T-helper 1 cell (primary cell): ENCODE measurements at places on chromosomes 5 and 9.

GRCh38 chr9:79809316-79809876, 237.6 kb downstream of the TLE4 start:
- no peak for DNase-seq

DNA sequence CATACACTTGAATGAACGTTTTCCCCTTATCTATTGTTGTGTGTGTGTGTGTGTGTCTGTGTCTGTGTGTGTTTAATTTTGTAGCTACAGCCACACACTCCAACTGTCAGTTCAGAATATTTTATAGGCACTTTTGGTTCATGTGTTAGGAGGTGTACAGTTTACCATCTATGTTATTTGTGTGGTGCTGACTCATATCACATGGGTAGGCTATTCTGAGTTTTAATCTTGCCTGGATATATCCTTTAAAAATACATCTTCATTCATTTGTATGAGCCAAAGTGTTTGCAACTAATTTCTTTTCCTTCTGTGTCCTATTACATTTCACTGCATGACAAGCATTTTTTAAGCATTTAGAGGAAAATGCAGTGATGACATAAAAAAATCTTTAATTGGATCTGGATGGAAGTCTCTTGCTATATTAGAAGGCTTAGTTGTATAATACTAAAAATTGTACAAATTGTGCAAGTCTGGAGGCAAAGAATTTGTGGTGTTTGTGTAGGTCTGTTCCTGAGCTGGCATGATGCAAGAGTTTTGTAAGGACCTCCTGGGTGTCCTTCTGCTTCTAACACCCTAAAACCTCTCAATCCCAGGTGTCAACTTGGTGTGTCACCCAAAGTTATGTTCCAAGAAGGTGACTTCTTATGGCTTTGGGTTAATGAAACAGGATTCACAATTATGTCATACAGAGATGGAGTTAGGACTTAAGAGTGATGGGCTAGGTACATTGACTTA, 52.4 kb upstream of the HMHB1 start:
- DNase-seq = no peak

DNA sequence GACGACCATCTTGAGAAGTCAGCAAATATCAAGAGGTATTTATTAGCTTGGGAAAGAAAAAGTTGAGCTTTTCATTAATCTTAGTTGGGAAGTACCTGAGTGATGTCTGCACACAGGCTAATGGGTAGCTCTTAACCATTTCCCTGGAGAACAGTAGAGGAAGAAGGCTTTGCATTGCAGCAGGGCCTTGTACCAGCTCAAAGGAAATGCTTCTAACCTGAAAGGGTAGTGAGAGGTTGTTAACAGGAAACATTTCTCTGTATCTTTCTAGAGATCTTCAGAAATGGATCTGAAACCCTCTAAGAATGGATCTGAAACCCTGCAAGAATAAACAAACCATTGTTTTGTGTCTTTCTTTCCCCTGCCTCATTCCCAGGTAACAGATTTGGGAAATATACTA, 393.3 kb downstream of the PLK2 start:
- DNase-seq = no peak

DNA sequence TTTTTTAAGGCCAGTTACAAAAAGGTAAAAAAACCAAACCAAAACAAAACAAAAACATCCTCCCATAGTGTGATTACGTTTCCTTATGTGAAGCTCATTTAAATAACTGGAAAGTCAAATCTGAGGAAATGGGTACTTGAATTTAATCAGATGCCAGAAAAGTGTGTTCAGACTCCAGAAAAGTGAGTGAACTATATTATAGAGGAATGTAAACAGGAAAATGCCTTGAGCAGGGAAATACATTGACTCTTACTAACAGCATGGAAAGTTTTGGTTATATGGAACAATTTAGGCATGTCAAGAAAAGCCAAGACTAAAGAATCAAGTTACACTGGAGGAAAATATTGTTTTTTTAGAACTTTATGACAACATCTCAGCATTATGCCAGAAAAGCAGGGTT, 37.8 kb upstream of the RNF20 start:
- DNase-seq = no peak

GRCh38 chr9:34465468-34465867, 6.9 kb downstream of the DNAI1 start:
- no peak for DNase-seq

GRCh38 chr9:135379540-135380267, 99.9 kb upstream of the PPP1R26 start:
- no peak for DNase-seq

GRCh38 chr5:172509405-172509781, 55.1 kb upstream of the SH3PXD2B start:
- DNase-seq = no peak

DNA sequence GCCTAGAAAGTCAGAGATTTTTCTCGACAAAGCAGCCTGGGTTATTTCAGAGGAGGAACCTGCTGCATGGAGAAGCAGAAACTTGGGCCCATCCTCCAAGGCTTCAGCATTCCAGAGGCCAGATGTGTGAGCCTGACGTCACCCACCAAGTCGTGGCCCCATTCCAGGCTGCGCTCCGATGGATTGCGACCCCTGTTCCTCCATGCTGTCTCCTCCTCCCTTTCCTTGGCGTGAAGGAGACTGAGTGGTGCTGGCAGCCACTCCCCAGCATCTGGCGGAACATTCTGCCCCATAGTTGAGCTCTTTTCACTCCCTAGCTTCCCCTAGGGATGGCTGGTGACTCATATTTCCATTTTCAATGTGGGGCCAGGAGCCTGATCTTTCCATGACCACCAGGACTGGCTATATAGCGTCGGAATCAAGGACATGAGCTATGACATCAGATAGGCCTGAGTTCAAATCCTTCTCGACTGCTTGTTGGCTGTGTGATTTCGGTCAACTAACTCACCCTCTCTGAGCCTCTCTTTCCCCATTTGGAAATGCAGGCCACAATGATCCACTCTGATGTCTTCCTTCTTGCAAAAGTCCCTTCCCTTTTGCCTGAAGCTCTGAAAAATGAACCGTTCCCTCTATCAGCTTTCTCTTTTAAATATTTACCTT, 24.5 kb upstream of the DUSP1 start:
- DNase-seq = no peak

DNA sequence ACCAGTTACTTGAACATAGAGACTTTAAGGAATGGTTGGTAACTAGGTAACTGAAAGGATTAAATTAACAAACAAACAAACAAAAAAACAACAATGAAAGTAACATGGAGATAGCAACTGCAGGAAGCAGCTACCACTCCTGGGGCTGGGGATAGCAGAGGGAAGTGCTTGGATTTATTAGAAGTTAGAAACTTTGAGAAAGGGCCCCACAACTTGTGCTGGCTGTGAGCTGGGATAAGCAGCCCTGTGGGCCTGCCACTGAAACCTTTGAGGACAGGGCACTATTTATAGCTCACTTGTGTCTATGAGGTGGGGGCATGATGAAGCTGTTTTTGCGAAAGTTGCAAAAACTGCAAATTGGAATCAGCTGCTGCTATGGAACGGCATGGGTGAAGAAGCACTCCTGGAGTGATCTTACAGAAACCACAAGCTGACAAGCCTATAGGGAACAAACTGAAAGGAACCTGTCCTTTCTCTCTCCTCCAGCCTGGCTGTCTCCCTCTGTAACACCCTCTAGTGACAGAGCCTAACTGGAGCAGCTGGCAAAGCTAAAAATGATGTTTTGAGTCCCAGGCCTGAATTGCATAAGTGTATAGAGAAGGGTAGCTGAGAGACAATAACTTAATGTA, 91.4 kb upstream of the RANBP6 start:
- DNase-seq = no peak

DNA sequence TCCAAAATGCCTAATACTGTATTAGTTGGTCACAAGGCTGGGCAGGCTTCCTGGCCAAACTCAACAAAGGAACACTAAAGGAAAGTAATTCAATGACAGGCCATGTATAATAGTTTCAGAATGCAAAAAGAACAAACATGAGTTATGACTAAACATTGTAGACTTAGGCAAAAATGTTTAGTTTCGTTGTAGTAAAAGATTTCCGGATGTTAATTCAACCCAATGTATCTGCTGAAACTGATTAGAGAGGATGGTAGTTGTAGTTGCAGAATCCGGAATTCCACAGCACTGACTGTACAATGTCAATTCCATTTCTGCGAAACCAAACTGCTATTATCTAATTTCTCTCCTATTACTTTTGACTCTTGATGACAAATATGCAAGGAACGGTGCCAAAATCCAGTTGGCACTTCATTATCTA, 117.9 kb upstream of the FST start:
- DNase-seq = no peak

DNA sequence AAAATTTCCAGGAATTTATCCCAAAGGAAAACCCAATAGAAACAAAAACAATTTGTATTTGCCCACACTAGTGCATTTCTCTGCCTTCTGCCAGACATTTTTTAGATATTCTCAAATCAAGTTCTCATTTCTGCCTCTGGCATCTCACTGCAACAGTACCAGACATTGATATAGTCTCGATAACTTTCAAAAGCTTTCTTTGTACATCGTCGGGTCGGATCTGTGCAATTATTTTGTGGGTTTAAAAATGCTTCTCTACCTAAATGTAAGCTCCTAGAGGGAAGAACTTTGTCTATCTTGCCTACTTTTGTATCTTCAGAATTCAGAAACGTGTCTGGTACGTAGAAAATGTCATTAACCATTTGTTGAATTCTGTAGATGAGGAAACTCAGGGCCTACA, 125.5 kb upstream of the LIFR start:
- DNase-seq = no peak

- no peak for DNase-seq
These were observed 54.5 kb downstream of the ALDH1A1 start for GRCh38 chr9:72898360-72898759.

DNA sequence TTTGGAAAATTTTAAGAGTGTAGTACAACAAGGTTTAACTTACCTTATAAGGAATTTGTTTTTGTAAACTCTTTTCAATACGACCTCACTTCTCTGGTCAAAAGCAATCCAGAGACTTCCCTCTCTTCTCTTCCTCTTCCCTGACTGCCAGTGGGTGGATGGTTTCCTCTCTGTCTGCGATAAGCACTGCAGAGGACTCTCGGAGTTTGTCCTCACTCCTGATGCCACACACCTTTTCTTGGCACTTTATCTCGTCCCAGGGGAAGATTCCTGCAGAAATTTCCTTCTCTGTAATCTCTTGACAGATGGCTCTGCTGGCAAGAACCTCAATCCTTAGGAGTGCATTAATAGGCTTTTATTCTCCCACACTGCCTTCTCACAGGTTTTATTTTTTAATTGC, 641.6 kb downstream of the NR2F1-AS1 start:
- DNase-seq = no peak

DNA sequence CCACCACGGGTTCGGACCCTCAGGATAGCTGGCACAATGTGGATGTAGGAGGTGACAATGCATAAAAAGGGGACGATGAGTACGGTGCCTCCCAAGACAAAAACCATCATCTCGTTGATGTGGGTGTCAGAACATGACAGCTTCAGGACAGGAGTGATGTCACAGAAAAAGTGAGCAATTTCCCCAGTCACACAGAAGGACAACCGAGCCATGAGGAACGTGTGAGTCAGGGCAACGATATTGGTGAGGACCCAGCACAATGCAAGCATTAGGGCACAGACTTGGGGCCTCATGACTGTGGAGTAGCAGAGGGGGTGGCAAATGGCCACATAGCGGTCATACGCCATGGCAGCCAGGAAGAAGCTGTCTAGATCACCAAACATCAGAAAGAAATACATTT, 491 bp downstream of the OR1N1 start:
- DNase-seq = no peak

GRCh38 chr9:591292-591691, 250.2 kb upstream of the DMRT1 start:
- no peak for DNase-seq

DNA sequence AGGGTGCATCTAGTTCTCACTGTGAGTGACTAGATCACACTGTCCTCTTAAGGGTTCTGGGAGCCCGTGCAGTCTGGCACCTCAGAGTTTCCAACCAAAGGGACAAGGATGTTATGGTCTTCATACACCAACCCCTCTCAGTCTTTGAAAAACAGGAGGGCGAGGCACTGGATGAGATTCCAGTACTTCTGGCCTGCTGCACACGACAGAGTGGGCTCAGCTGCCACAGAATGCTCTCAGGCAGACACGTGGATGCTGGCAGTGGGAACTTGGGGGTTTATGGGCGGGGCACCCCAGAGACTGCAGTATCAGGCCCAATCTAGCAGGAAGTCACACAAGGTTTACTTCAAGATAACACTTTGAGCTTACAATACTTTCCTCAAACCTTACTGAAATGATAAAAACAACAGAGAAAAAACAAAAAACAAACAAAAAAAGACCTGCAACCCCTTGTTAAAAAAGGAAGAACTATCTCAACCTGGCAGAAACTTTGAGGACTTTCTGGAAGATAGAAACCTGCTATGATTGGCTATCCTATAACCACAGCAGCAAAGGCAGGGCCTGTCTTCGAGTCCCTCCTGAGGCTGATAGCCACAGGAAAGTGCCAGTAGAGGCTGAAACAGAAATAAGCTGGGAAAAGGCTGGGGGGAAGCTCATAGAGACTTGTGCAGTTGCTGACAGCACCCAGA, 28.3 kb upstream of the TGFBR1 start:
- no peak for DNase-seq

DNA sequence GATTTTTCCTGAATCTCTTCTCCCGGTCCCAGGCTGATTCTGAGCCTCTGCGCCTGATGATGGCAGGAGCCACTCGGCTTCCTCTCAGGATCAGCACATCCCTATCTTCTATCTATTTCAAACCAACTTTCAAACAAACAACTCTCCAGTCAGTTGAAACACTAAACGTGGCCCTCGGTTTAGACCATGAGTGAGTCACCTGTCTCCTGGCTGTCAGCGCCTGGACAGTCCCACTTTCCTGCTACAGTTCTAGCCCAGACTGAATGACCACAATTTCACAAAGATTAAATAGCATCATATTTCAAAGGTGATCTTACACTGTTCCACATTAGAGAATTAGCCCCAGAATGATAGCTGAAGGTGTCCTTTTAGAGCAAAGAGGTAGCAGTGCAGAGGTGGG, 6.2 kb downstream of the SLC6A19 start:
- no peak for DNase-seq

DNA sequence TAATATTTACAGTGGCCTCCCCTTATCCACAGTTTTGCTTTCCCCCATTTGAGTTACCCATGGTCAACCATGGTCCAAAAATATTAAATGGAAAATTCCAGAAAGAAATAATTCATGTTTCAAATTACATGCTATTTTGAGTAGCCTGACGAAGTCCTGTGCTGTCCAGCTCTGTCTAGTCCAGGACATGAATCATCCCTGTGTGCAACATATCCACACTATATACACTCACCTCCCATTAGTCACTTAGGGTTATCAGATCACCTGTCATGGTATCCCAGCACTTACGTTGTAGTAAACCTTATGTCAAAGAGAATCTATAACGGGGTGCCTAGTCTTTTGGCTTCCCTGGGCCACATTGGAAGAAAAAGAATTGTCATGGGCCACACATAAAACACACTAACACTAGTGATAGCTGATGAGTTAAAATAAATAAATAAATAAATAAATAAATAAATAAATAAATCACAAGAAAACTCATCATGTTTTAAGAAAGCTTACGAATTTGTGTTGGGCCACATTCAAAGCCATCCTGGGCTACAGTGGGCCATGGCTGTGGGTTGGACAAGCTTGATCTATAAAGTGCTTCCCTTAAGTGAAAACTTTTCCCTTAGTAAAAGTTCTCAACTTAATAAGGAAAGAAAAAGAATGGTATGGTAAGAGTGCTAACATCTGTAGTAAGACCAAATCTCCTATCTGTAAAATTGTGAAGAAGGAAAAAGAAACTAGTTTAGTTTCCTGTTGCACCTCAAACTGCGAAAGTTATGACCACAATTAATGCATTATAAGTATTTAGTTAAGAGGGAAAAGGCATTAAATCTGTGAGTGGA, 15.9 kb upstream of the OMD start:
- DNase-seq = no peak
